ENCODE measurements at places on chromosomes 7 and 10.

- DNase-seq = no peak
Measured at GRCh38 chr10:118970770-118971169, 58.7 kb upstream of the NANOS1 start.

DNA sequence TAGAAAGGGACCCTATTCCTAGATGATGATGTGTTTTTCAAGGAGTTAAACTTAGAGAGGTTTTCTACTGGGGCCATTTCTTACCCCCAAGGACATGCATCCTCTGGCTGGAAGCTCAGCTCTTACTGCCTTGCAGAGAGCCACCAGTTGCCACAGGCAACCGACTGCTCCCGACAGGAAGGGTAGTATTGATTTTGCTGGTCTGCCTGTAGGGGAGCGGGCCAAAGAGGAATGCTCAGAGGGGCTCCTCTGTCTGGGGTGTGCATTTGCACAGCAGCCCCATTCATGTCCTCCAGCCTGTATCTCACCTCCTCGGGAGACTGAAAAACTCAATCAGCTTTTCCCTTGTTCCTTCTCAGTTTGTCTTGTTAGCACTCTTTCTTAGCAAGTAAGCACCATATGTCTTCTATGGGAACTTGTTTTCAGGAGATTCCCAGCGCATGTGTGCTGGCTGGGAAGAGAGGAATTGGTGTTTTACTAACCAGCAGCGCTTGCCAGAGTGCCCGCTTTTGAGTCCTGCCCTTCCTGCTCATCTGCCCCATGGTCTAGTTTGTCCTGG, 739.0 kb upstream of the GALNT17 start:
- no peak for DNase-seq

- peak; percentile 5 for DNase-seq
Measured at GRCh38 chr10:29199339-29199738, 89.5 kb upstream of the LYZL1 start.

- DNase-seq = no peak
Measured at GRCh38 chr10:290026-290725, 154.9 kb downstream of the ZMYND11 start.

DNA sequence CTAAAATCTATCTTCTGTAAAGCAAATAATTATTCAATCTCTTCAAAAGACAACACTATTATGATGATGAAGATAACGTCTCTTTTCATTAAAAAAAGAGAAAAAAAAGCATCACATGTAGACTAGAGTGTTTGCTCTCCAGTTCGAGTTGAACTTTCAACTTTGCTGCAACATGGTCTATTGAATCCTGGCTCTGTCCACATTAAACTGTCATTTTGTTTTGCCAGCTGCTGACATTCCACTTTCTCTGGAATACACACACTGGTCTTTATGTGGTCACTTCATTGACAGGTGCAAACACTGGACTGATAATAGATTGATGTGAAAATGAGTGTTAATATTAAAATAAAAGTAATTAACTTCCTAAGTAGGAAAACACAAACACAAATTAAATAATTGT, 61.7 kb downstream of the PTF1A start:
- DNase-seq = no peak

GRCh38 chr7:137402536-137403352, 59.2 kb upstream of the PTN start:
- DNase-seq = no peak

- peak; percentile 15 for DNase-seq
Measured at GRCh38 chr10:43308986-43309385, 42.1 kb upstream of the RASGEF1A start.

- DNase-seq = no peak
Measured at GRCh38 chr10:69757553-69758309, 44.0 kb upstream of the COL13A1 start.

- DNase-seq = peak; percentile 83
Measured at GRCh38 chr10:79403441-79404230, 41.8 kb downstream of the ZCCHC24 start.

DNA sequence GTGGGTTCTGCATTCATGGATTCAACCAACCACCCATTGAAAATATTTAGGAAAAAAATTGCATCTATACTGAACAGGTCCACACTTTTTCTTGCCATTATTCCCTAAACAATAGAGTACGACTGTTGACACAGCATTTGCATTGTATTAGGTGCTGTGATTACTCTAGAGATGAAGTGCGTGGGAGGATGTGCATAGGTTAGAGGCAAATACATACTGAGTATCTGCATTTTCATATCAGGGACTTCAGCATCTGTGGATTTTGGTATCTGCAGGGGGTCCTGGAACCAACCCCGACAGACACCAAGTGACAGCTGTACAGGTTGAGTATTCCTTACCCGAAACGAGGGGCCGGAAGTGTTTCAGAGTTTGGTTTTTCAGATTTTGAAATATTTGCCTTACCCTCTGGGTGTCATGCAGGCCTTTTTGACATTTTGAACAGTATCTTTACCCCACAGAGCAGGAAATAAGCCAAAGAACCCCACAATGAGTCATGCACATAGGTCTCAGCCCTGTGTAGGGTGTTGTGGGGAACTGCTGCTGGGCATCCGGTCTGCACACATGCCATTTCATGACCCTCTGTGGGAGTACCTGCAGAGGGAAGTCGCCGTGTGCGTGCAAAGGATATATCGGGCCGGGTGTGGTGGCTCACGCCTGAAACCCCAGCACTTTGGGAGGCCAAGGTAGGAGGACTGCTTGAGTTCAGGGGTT, 14.5 kb downstream of the NUDT5 start:
- no peak for DNase-seq

GRCh38 chr7:94047956-94048355, 43.8 kb upstream of the BET1 start:
- no peak for DNase-seq

DNA sequence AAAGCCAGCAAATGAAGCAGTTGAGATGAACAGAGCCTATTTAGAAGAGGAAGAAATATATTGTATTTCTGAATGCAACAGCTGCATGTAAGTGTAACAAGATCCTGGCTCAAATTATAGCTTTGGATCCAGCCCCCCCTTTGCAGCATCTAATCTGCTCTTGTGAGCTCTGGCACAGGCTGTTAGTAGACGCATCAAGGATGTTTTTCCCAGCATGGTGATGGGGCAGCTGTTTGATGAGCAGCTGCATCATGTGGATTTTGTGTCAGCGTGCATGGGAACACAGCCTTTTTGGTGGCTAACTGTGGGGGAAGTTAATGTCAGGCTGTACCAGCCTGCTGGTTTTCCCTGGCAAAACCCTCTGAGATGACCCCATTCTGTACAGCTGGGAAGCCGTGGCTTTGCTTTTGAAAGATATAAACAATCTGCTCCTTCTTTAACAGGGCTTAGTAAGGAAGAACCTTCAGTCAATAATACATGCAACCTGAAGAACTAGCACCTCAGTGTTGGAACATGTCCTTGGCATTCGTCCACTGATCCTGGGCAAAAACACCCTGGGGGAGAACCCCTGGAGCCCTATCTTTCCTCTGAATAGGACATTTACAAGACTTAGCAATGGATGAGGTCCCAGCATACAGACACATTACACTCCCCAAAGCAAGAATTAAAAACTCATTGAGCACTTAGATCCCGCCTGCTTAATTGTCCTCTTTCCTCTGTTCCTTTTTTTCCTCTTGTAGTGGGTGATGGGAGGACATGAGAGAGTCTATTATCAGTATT, 70.6 kb downstream of the NPS start:
- peak; percentile 78 for DNase-seq

DNA sequence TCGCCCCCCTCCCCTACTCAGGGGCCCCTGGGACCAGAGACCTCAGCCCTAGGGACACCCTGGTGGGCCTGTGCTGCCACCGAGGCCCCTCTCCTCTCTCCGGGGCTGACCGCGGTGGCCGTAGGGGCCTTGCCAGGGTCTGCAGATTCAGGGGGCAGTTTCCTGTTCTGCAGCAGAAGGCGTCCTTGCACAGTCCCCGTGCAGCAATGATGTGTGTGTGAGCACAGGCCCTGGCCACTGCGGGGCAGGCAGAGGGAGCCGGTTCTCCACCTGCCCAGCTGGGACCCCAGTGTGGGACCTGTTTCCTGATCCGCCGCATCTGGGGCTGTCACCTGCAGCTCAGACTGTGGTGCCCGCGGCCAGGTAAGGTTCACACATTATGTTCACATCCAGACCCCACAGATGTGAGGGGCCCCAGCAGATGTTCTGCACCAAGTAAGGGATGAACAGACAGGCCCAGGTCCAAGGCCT, 60.7 kb upstream of the DNAJB6 start:
- DNase-seq = no peak

GRCh38 chr7:33550363-33550762, 355.0 kb upstream of the BMPER start:
- no peak for DNase-seq

- no peak for DNase-seq
Measured at GRCh38 chr10:31072451-31072850, 40.8 kb upstream of the ZNF438 start.

DNA sequence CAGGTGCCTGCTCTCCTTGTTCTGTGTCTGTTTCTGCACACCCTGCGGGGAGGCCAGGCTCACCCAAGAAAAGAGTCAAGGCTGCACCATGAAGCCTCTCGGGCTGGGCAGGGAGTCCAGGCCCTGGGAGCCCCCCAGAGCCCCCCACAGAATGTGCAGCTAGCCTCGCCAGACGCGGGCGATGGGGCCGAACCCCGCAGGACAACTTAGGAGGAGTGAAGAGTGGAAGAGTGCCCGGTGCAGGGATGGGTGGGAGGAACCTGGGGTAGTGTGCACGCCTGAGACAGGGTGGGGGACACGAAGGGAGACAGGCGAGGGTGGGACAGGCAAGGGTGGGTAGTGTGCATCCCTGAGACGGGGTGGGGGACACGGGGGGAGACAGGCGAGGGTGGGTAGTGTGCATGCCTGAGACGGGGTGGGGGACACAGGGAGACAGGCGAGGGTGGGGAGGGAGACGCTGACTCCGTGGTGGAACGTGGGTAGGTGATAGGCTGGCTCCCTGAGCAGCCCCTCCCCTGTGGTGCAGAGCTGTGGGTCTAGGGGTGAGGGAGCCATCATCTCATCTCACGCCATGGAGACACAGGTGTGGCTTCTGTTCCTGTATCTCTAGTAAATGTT, 615.4 kb downstream of the DNAJB6 start:
- no peak for DNase-seq

DNA sequence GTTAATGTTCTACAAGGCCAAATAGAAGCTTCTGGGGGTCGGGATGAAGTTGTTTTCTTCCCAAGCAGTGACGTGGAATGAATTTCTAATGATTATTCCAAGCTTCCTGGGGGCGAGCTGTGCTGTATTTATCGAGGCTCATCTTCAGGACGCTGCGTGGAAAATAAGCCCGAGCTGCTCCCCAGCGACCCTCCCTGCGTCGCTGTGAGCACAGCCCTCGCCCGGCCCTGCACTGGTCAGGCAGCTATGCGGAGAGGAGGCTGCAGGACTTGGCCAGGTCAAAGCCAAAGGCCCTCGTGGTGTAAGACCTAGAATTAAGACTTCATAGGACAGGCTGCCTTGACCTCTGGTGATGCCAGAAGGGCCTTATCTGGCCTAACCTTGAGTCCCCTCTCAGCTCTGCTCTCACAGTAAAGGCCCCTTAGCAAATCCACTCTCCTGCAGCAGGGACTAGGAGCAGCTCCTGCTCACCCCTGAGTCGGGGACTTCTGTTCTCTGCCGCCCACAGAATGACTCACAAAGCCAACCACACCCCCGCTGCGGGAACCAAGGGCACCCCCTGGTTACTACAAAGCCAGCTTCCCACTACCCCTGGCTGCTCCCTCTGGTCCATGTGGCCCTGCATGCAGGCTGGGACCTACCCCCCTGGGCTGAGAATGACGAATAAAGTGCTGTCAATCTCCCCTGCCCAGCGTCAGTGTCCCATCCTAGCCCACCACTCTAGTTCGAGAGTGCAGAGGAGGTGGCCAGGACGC, 501.6 kb downstream of the TCERG1L start:
- DNase-seq = no peak

DNA sequence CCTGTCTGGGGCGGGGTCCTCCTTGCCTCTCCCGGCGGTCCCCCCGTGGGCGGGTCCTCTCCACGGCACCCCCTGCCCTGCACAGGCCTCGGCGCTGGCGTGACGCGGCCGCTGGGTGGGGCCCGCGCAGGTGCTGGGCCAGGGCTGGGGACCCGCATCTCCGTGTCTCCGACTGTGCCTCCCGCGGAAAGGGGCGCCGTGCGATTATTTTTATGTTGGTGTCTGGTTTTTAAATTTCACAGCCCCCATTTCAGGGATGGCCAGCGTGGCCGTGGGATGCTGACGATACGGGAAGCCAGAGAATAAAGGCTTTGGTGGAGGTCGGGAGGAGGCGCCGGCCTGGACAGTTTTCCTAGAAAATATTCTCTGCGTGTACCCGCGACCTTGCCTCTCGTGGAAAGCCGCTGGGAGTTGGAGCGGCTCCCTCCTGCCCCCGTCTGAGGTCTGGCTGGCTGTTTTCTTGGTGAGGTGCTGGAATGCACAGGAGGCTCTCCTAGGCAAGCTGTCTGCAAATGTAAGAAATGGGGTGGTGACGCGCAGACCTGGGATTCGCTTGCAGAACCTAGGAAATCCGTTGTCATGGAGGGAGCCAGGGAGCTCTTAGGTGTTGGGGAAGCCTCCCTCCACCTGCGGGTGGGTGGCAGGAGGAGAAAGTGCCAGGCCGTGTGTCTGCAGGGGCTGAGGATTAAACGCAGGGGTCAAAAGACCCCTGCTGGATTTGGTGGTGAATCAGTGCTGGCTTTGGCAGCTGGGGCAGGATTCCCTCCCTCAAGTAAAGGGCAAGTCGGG, 28.7 kb upstream of the JAKMIP3 start:
- no peak for DNase-seq

- no peak for DNase-seq
Measured at GRCh38 chr10:80205477-80206276, at the start of gene ANXA11. ANXA11 (minus strand) TSS chr10:80205537; CDS start chr10:80172861, 32,676 bp downstream.
